ENCODE measurements at places on chromosomes 1 and 21.

DNA sequence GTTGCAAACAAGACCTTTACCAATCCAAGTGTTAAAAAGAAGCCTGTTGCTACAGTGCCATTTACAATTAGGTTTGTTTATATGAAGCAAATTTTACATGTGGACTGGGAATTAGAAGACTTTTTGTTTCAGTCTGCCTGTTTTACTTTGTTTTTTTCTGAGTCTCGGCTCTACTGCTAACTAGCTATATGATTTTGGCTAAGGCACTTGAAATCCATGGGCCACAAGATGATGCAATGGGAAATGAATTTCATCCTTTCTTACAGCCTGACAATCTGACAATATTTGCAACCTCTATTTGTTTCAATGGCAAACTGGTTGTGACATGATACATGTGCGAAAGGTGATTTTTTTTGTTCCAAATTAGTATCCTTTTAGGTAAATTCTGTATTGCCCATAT is 3.7 kb upstream of the PEX11B start:
- no peak overlapping the region for H3K27ac ChIP-seq
- peaks cover 24% of the 10 kb centered on the region for H3K4me1 ChIP-seq
- no peaks in the 10 kb centered on the region for H3K27me3 ChIP-seq
- H3K36me3 ChIP-seq = peaks cover 5% of the 10 kb centered on the region

GRCh38 chr1:117308311-117308916 is 58.8 kb upstream of the MAN1A2 start:
- H3K36me3 ChIP-seq = no peaks in the 10 kb centered on the region
- H3K27ac ChIP-seq = no peak overlapping the region
- DNase-seq = no peak
- no peaks in the 10 kb centered on the region for H3K4me1 ChIP-seq
- H3K4me3 ChIP-seq = no peak overlapping the region

GRCh38 chr1:154973344-154974101 is 958 bp upstream of the CKS1B start:
- no peak overlapping the region for H3K4me3 ChIP-seq
- H3K27me3 ChIP-seq = no peaks in the 10 kb centered on the region
- peaks cover 38% of the 10 kb centered on the region for H3K4me1 ChIP-seq
- no peaks in the 10 kb centered on the region for H3K36me3 ChIP-seq

DNA sequence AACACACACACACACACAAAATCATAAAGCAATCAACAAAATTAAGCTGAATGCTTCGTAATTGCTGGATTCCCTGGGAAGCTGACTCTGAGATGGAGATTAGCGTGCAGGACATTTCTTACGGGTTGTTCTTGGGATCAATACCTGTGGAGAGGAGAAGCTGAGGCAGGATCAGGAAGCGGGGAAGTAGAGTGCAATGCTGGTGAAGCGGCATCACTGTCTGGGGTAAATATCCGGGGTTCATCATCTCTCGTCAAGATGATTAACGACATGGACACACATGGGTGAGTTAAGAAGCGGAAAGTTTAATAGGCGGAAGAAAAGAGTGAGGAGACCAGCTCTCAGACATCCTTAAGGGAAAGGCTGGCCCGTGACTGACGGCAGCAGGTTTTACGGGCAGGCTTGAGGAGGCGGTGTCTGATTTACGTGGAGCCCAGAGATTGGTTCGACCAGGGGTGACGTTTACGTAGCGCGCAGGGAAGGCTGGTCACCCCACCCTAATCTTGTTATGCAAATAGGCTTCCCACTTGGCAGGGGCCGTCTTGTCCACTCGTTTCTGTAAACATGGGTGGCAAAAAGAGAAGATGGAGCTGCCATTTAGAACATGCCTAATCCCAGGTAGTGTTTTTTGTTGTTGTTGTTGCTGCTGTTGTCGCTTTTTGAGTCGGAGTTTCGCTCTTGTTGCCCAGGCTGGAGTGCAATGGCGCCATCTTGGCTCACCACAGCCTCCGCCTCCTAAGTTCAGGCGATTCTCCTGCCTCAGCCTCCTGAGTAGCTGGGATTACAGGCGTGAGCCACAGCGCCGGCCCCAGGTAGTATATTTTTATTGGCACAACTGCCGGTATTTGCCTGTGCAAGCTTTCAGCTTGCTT is 135.6 kb upstream of the KCNJ15 start:
- H3K27ac ChIP-seq = peak overlapping the region; percentile 74
- no peaks in the 10 kb centered on the region for H3K4me1 ChIP-seq
- DNase-seq = no peak
- no peaks in the 10 kb centered on the region for H3K36me3 ChIP-seq
- no peak overlapping the region for H3K4me3 ChIP-seq

GRCh38 chr1:233603478-233603877 is 10.4 kb upstream of the KCNK1 start:
- H3K27ac ChIP-seq = no peak overlapping the region
- no peaks in the 10 kb centered on the region for H3K36me3 ChIP-seq
- H3K4me3 ChIP-seq = no peak overlapping the region
- peaks cover 50% of the 10 kb centered on the region for H3K27me3 ChIP-seq
- no peak for DNase-seq
- no peaks in the 10 kb centered on the region for H3K4me1 ChIP-seq

- H3K4me1 ChIP-seq = peaks cover 8% of the 10 kb centered on the region
- H3K27ac ChIP-seq = no peak overlapping the region
- H3K36me3 ChIP-seq = no peaks in the 10 kb centered on the region
- H3K4me3 ChIP-seq = no peak overlapping the region
- DNase-seq = no peak
Measured at GRCh38 chr1:218383051-218383450, 37.9 kb downstream of the TGFB2 start.

DNA sequence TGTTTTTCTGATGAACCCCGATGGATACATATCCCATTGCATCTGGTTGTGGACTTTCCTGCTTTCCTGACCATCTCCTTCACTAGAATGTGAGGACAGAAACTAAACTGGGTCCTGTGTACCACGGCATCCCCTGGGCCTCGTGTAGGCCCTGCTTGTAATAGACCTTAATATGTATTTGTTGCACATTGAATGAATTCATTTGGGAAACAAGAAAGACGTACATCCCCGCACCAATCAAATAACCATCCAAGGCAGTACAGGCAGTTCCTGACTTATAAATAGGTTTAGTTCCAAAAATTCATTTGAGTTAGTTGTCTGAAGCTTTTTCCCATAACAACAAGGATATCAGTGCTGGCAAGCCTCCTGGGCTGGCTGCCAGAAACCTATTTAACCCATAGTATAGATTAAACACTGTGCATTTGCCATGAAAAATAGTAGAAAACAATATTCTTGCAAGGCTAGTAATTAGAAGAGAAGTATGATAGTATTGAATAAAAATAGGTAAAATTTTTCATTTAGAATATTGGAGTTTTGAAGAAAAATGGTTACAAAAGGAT is 81.8 kb upstream of the CD34 start:
- peaks cover 20% of the 10 kb centered on the region for H3K27me3 ChIP-seq
- H3K4me3 ChIP-seq = no peak overlapping the region
- no peak overlapping the region for H3K27ac ChIP-seq
- no peaks in the 10 kb centered on the region for H3K4me1 ChIP-seq
- DNase-seq = no peak
- no peaks in the 10 kb centered on the region for H3K36me3 ChIP-seq

- peaks cover 2% of the 10 kb centered on the region for H3K27me3 ChIP-seq
- H3K27ac ChIP-seq = no peak overlapping the region
- no peak for DNase-seq
- H3K4me1 ChIP-seq = no peaks in the 10 kb centered on the region
- H3K4me3 ChIP-seq = no peak overlapping the region
- no peaks in the 10 kb centered on the region for H3K36me3 ChIP-seq
Measured at GRCh38 chr1:60065199-60065598, 8.4 kb downstream of the C1orf87 start.

DNA sequence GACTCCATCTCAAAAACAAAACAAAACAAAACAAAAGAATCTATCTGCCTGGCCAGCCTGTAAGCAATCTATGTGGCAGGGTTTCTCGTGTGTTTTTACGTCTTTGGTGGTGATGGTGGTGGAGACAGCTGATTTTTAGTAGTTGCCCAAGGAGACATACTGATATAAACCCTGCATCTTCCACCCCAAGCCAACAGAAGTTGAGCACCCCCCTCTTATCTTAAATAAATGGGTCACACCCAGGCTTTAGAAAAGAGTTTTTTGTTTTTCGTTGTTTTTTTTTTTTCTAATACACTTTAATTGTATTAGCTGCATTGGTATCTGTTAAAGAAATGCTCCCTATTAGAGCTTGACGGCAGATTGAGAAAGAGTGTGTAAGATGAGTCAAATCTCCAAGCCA is 134.7 kb downstream of the GLUL start:
- no peak for DNase-seq
- H3K27ac ChIP-seq = no peak overlapping the region
- H3K4me1 ChIP-seq = peaks cover 7% of the 10 kb centered on the region

DNA sequence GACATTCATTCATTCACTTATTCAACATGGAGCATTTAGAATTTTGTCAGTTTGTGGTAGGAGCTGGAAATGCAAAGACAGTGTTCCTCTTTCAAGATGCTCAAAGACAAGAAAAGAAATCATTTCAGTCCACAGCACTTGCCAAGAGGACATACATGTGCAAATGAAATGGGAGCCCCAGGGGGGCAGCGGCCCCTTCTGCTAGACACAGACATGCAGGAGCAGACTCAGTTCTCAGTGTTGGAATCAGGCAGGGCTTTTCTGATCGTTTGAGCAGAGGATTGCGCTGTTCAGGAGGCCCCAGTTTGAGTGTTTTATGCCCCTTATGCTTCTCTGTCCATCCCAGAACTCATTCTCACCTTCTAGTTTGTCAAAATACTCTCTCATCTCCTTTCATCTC is 35.6 kb upstream of the VASH2 start:
- no peak for DNase-seq
- H3K27me3 ChIP-seq = peaks cover 43% of the 10 kb centered on the region
- no peak overlapping the region for H3K4me3 ChIP-seq
- peaks cover 30% of the 10 kb centered on the region for H3K4me1 ChIP-seq
- H3K27ac ChIP-seq = peak overlapping the region; percentile 4

- H3K4me1 ChIP-seq = peaks cover 11% of the 10 kb centered on the region
- DNase-seq = no peak
- H3K27ac ChIP-seq = no peak overlapping the region
- no peaks in the 10 kb centered on the region for H3K36me3 ChIP-seq
Measured at GRCh38 chr1:41328001-41328615, 33.1 kb upstream of the FOXO6 start.

DNA sequence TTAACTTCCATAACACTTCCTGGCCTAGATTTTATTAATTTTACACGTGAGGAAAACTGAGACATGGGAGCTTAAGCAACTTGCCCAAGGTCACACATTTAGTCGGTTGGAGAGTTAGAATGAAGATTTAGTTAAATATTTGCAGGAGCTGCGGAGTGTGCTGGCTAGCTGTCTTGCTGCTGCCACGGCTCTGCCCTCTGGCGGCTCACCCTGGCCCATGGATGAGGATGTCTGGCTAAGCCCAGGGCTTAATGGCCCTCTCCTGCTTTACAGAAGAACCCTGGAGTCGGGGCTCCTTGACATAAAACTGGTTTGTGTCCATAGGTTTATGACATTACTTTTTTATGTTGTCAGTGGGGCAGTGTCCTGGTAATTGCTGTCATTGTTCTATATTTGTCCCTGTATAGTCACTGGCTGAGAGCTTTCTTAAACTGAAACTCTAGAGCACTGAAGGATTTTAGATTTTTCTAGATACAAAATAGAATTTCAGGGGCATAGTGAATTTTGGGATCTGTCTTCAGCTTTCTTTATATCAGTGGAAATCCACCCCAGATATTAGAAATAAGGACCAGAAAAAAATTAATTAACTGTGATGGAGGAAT is 88.9 kb upstream of the WLS start:
- no peak overlapping the region for H3K27ac ChIP-seq
- H3K4me1 ChIP-seq = peaks cover 16% of the 10 kb centered on the region
- no peaks in the 10 kb centered on the region for H3K27me3 ChIP-seq
- no peak overlapping the region for H3K4me3 ChIP-seq
- peak; percentile 55 for DNase-seq

- H3K4me1 ChIP-seq = peaks cover 5% of the 10 kb centered on the region
- no peaks in the 10 kb centered on the region for H3K27me3 ChIP-seq
- H3K4me3 ChIP-seq = no peak overlapping the region
- no peak for DNase-seq
Measured at GRCh38 chr1:198497326-198498102, 43.0 kb downstream of the ATP6V1G3 start.

- H3K27ac ChIP-seq = no peak overlapping the region
- no peak for DNase-seq
- no peaks in the 10 kb centered on the region for H3K4me1 ChIP-seq
- no peaks in the 10 kb centered on the region for H3K36me3 ChIP-seq
Measured at GRCh38 chr1:67482733-67483482, 52.7 kb upstream of the SERBP1 start.

- no peak for DNase-seq
- H3K36me3 ChIP-seq = no peaks in the 10 kb centered on the region
- no peak overlapping the region for H3K4me3 ChIP-seq
- H3K27ac ChIP-seq = no peak overlapping the region
- H3K27me3 ChIP-seq = no peaks in the 10 kb centered on the region
Measured at GRCh38 chr1:226624526-226624925, 76.0 kb downstream of the STUM start.

DNA sequence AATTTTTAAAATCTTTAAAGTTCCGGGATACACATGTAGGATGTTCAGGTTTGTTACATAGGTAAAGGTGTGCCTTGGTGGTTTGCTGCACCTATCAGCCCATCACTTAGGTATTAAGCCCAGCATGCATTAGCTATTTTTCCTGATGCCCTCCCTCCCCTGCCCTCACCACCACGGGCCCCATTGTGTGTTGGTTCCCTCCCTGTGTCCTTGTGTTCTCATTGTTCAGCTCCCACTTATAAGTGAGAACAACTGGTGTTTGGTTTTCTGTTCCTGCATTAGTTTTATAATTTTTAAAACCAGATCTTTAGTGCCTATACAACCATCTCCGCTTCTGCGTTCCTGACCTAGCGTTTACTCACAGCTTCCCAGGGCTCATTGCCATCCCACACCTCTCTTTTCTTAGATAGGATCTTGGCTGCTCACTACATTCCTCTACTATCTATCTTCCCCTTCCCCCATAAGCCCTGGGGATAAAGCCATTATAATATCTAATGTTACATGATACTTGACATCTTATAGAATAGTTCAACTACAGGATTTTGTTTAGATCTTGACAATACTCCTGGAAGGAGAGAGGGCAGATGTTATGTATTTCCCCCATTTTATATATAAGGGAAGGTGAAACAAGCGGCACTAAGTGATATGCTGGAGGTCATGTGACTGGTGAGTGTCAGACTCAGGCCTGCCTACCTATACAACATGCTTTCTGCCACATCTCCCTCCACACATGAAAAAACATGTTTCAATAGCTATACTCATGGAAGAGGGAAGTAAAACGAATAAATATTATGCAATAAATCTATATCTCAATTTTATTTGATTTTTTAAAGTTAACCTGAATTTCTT is 52.3 kb upstream of the DNAJC6 start:
- DNase-seq = no peak
- H3K4me3 ChIP-seq = peak overlapping the region; percentile 65
- no peak overlapping the region for H3K27ac ChIP-seq
- H3K27me3 ChIP-seq = peaks cover 59% of the 10 kb centered on the region
- no peaks in the 10 kb centered on the region for H3K36me3 ChIP-seq

GRCh38 chr1:109255678-109256077 is 6.3 kb downstream of the CELSR2 start:
- no peak for DNase-seq
- peak overlapping the region; percentile 98 for H3K27ac ChIP-seq
- peak overlapping the region; percentile 86 for H3K4me3 ChIP-seq
- H3K27me3 ChIP-seq = no peaks in the 10 kb centered on the region
- peaks cover 23% of the 10 kb centered on the region for H3K36me3 ChIP-seq

GRCh38 chr1:55353707-55354620 is 138.8 kb upstream of the USP24 start:
- H3K27me3 ChIP-seq = no peaks in the 10 kb centered on the region
- no peak for DNase-seq
